Gastrocnemius medialis (tissue), 4 donors: ENCODE measurements at places on chromosomes 2 and 18. TPM values are rescaled to one million over a fixed set of nuclear protein-coding genes. Genes with fewer than 3 reads are reported as not detected.
A peak's percentile ranks its signal among the peaks of the same experiment; 100 is the strongest.

GRCh38 chr2:229407170-229407569 is 136.1 kb upstream of the PID1 start:
- H3K36me3 ChIP-seq = no peaks in the 10 kb centered on the region
- DNase-seq = peak; percentile 73
- H3K4me3 ChIP-seq = no peak overlapping the region
- H3K27ac ChIP-seq = peak overlapping the region; percentile 66

DNA sequence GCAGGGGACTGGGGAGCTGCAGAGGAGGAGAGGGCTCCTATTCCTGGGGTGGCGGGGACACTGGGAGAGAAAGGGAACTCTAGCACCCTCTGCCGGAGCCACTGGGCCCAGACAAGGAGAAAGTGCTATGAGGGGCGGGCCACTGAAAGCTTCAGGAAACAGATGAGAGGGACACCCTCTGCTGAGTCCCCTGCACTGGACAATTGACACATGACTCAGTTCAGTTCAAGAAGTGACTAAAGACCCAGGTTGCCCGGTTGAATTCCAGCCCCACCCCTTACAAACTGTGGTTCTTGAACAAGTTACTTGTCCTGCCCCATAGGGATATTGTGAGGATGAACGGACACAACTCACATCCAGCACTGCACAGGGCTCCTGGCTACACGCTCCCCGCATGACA is 5.0 kb downstream of the RUFY4 start:
- H3K4me3 ChIP-seq = no peak overlapping the region
- H3K27ac ChIP-seq = no peak overlapping the region
- no peaks in the 10 kb centered on the region for H3K36me3 ChIP-seq

- H3K36me3 ChIP-seq = no peaks in the 10 kb centered on the region
- H3K27ac ChIP-seq = no peak overlapping the region
- peaks cover 3% of the 10 kb centered on the region for H3K4me1 ChIP-seq
- no peak overlapping the region for H3K4me3 ChIP-seq
- H3K27me3 ChIP-seq = no peaks in the 10 kb centered on the region
Measured at GRCh38 chr2:179354739-179355537, 90.3 kb upstream of the SESTD1 start.

EIPR1 gene
- total RNA-seq = 23.2 TPM

DNA sequence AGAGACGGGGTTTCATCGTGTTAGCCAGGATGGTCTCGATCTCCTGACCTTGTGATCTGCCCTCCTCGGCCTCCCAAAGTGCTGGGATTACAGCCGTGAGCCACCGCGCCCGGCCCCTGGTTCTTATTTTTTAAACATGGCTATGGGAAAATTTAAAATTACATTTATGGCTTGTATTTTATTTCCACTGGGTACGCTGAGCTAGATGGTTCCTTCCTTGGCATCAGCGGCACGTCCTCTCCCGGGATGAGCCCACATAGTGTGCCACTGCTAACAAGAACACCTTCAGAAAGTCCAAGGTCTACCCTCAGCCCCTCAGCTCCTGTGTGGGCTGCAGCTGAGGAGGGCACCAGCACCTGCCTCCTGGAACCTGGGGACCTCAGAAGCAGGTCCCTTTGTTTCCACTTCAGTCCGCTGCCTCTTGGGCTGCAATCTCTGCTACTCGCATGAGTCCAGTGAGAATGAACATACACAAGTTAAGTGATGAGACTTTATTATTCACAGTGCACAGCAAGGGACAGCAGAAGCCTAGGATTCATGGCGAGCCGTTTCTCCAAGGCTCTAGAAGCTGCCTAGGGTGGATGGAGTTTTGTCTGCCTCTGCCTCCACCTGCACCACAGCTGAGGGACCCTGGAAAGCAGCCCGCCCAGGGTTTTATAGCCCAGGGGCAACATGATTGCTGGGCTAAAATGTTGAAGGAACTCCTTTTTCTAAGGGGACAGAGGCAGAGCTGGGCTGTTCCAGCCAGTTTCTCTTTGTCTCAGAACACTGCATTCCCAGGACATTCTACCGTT is 107.5 kb upstream of the TEX51 start:
- no peaks in the 10 kb centered on the region for H3K4me1 ChIP-seq
- no peak for DNase-seq
- no peak overlapping the region for H3K4me3 ChIP-seq
- H3K27me3 ChIP-seq = no peaks in the 10 kb centered on the region
- H3K36me3 ChIP-seq = no peaks in the 10 kb centered on the region

DNA sequence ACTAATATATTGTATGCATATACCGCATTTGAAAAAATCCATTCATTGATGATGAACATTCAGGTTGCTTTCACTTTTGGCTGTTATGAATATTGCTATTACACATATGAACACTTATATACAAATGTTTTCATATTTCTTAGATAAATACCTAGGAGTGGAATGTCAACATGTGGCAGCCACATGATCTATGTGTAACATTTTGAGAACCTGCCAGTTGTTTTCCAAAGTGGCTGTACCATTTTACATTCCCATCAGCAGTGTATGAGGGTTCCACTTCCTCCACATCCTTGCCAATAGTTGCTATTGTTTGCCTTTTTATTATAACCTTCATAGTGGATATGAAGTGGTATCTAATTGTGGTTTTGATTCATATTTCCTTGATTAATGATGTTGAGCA is 40.5 kb downstream of the CCDC85A start:
- H3K4me3 ChIP-seq = no peak overlapping the region
- H3K27me3 ChIP-seq = no peaks in the 10 kb centered on the region
- no peak for DNase-seq

DNA sequence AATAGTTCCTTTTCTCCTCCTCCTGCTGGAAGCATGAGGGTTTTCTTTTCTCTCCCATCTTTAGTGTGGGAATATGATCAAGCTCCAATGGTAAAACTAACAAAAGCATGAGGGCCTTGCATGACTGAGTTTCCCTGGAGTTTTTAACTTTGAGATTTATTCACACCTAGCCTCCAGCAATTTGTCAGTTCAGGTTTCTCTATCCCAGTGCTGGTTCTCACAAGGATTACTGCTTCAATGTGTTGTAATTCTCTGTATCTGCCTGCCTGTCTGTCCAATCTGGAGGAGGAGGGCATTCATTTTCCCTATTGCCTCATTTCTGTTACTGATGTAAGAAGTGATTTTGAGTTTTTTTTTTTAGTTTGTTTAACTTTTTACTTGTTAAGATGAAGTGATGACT is 57.6 kb upstream of the RPRM start:
- H3K4me3 ChIP-seq = no peak overlapping the region
- no peaks in the 10 kb centered on the region for H3K36me3 ChIP-seq
- no peak for DNase-seq
- no peaks in the 10 kb centered on the region for H3K27me3 ChIP-seq
- H3K4me1 ChIP-seq = no peaks in the 10 kb centered on the region

GRCh38 chr2:116692988-116693387 is 1121.5 kb upstream of the DDX18 start:
- no peaks in the 10 kb centered on the region for H3K27me3 ChIP-seq
- H3K36me3 ChIP-seq = no peaks in the 10 kb centered on the region
- no peak for DNase-seq
- no peak overlapping the region for H3K27ac ChIP-seq

DAPL1 gene
- not detected for total RNA-seq

- H3K4me1 ChIP-seq = peaks cover 24% of the 10 kb centered on the region
- no peak for DNase-seq
- H3K36me3 ChIP-seq = no peaks in the 10 kb centered on the region
- peak overlapping the region; percentile 65 for H3K27ac ChIP-seq
- no peaks in the 10 kb centered on the region for H3K27me3 ChIP-seq
Measured at GRCh38 chr2:10328670-10329579, 26.2 kb downstream of the HPCAL1 start.

GRCh38 chr18:21456428-21457178 is 143.9 kb downstream of the ESCO1 start:
- DNase-seq = peak; percentile 75
- H3K27ac ChIP-seq = peak overlapping the region; percentile 90
- no peak overlapping the region for H3K4me3 ChIP-seq
- H3K4me1 ChIP-seq = peaks cover 72% of the 10 kb centered on the region
- H3K27me3 ChIP-seq = no peaks in the 10 kb centered on the region

ST8SIA5 gene
- 5.5 TPM for total RNA-seq

DPP10 gene
- total RNA-seq = not detected

PTPRM gene
- 52.6 TPM for total RNA-seq

- no peak for DNase-seq
Measured at GRCh38 chr2:187842978-187843847, 289.0 kb upstream of the TFPI start.

DNA sequence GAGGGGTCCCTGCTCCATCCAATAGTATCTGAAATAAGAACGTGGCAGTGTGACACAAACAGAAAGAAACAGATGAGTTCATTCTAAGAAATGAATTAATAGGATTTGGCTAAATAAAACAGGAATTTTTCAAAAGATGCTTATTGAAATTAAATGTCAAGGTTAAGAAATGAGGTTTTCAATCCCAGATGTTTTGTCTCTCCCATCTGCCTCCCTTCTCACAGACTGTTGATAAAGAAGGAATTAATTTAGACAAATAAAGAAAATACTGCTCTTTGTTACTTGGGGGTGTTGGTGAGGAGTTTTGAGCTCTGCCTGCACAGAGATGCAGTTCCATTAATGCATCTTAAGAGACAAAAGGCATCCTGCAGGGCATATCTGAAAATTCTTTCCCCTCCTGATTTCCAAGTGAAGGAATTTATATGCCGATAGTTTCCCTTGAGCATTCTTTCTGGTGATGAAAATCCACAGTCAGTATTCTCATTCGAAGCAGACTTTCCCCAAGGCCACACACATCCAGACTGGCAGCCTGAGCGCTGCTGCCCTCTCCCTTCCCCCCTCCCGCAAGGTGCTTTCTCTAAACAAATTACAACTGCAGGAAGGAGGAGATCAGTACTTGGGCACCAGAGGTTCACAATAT is 385.4 kb upstream of the RND3 start:
- no peaks in the 10 kb centered on the region for H3K36me3 ChIP-seq
- DNase-seq = no peak
- H3K4me3 ChIP-seq = no peak overlapping the region
- H3K27me3 ChIP-seq = no peaks in the 10 kb centered on the region
- H3K4me1 ChIP-seq = no peaks in the 10 kb centered on the region
- H3K27ac ChIP-seq = no peak overlapping the region

NOSTRIN gene
- 5.0 TPM for total RNA-seq

MYO7B gene
- 0.51 TPM for total RNA-seq

GRCh38 chr2:232441147-232441651 is 14.8 kb upstream of the ALPI start:
- no peak overlapping the region for H3K4me3 ChIP-seq
- DNase-seq = no peak
- H3K27ac ChIP-seq = no peak overlapping the region
- no peaks in the 10 kb centered on the region for H3K27me3 ChIP-seq
- no peaks in the 10 kb centered on the region for H3K36me3 ChIP-seq
- peaks cover 3% of the 10 kb centered on the region for H3K4me1 ChIP-seq

DNA sequence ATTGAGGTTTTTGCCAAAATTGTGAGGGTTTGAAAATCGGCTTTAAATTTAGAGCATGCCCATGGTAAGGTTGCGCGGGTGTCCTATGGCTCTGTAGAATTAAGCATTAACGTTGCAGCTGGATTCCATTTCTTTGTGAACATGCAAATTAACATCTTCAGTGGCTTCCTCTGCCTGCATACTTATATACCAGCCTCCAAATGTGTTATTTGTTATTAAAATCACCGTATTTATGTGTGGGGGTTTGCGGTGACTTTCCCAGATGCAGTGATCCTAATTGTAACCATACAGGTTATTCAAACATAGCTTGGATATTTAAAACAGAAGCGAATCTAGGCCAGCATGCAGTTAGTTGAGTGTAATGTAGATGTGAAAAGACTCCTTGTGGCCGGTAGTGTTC is 80.2 kb downstream of the TGOLN2 start:
- no peak overlapping the region for H3K4me3 ChIP-seq
- H3K27me3 ChIP-seq = no peaks in the 10 kb centered on the region
- no peak overlapping the region for H3K27ac ChIP-seq

SPATA3 gene
- not detected for total RNA-seq

- DNase-seq = peak; percentile 53
- H3K27me3 ChIP-seq = no peaks in the 10 kb centered on the region
- no peaks in the 10 kb centered on the region for H3K36me3 ChIP-seq
Measured at GRCh38 chr18:48222118-48222517, 187.1 kb downstream of the ZBTB7C start.

DNA sequence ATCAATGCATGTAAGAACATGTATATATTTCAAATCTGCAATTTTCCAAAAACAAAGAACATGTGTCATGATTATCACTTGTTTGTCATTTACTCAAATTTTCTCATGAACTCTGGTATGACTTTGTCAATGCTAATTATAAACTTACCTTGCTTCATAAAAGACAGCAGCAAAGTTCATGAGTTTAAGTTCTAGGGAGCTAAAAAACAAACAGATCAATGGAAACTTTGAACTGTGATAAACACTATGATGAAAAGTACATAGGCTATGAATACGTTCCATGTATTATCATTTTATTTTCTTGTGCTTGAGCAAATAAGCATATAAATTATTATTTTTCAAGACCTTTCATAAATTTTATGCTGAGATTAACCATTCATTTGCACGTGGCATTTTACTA is 940.8 kb downstream of the MBD2 start:
- H3K27ac ChIP-seq = no peak overlapping the region
- H3K4me3 ChIP-seq = no peak overlapping the region
- H3K4me1 ChIP-seq = no peaks in the 10 kb centered on the region
- H3K27me3 ChIP-seq = no peaks in the 10 kb centered on the region
- no peak for DNase-seq

DNA sequence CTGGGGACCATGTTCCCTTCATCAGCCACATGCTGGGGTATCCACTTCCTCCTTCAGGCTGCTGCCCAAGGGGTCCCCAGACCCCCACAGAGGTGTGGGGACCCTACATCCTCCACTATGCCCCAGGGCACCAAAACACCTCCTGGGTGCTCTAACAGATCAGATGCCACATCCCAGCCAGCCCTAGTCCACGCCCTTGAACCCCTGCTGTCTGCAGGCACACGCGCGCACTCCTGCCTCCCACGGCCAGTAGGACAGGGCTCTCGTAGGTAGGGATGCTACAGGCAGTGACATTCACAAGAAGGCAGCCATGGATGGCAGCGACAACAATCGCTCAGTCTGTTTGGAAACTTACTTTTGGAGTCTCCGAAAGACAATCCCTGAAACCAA is 3.0 kb upstream of the GPC1 start:
- no peaks in the 10 kb centered on the region for H3K27me3 ChIP-seq
- no peaks in the 10 kb centered on the region for H3K36me3 ChIP-seq
- H3K4me1 ChIP-seq = peaks cover 16% of the 10 kb centered on the region
- no peak for DNase-seq
- no peak overlapping the region for H3K4me3 ChIP-seq

GRCh38 chr18:61471942-61472341 is 138.7 kb downstream of the CDH20 start:
- no peaks in the 10 kb centered on the region for H3K27me3 ChIP-seq
- H3K27ac ChIP-seq = no peak overlapping the region
- no peak overlapping the region for H3K4me3 ChIP-seq
- H3K4me1 ChIP-seq = no peaks in the 10 kb centered on the region
- no peak for DNase-seq
- no peaks in the 10 kb centered on the region for H3K36me3 ChIP-seq

DQX1 gene
- not detected for total RNA-seq

DNA sequence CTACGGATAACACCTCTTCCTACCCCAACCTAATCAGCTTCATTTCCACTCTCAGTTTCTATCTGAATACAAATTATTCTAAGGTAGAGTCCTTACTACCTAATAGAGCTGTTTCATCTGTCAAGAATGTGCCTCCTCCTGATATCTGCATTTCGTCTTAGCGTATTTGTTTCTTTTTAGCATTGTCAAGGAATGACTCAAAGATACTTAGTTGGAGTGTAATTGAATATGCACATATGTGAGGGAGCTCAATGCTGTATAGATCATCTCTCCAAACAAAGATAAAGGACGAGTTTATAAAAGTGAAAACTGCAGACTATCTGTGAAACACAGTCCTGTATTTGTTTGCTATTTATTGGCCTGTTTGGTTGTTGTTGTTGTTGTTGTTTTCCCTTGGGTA is 2059.4 kb upstream of the CELF4 start:
- no peaks in the 10 kb centered on the region for H3K4me1 ChIP-seq
- H3K4me3 ChIP-seq = no peak overlapping the region

C2orf15 gene
- not detected for total RNA-seq

MTX2 gene
- total RNA-seq = 35.8 TPM
